ENCODE measurements at places on chromosomes 6 and 20.

DNA sequence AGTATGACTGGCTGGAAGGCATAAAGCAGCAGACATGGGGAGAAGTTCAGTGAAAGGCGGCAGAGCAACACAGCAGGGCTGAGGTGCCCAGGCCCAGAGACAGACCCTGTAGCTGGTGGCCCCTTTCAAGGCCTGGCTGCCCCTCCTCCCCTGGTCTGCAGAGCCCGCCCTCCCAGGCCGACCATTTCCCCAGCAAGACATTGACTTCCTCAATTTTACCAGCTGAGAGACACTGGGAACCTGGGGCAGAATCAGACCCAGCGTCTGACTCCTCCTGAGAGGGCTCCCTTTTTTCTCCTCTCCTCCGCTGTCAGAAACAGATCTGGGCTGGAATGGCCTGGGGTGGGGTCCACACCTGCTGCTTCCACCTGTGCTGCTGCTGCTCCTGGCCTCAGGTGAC, at the start of gene TREML4:
TSS of gene TREML4 (plus strand) at position 254 of the 400 bp plus-strand sequence. CDS start at position 333, 79 bp downstream.
- peak; percentile 16 for DNase-seq

- no peak for DNase-seq
These were observed 27.7 kb upstream of the PAX1 start for GRCh38 chr20:21677781-21678180.

DNA sequence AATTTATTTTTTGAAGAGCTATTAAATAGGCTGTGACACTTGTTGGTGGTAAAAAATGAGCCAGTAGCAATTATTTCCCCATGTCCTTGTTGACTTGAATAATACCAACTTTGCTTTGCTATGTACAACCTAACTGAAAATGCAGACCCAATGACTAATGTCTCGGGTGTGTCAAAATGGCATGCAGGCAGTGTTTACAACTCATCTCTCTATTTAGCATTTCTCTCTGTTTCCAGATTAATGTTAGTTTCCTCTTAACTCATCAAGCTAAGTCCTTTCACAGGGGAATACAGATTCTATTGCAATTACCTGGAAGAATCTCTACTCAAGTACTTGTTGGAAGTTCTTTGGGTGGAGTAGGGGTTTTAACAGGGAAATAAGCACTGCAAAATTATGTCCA, 504.4 kb downstream of the BCKDHB start:
- DNase-seq: no peak

GRCh38 chr6:154292066-154292465, 64.5 kb downstream of the IPCEF1 start:
- no peak for DNase-seq

Measured in hypothalamus (tissue), 51 donors.